ENCODE measurements at places on chromosomes 3 and 15. TPM values are rescaled to one million over a fixed set of nuclear protein-coding genes. Genes with fewer than 3 reads are reported as not detected.

- H3K4me1 ChIP-seq, result peaks cover 56% of the 10 kb centered on the region
- H3K27ac ChIP-seq, result no peak overlapping the region
- no peak overlapping the region for H3K4me3 ChIP-seq
- H3K27me3 ChIP-seq, result no peaks in the 10 kb centered on the region
- no peaks in the 10 kb centered on the region for H3K36me3 ChIP-seq
Measured at GRCh38 chr15:80985981-80986380, 3.6 kb downstream of the MESD start.

DNA sequence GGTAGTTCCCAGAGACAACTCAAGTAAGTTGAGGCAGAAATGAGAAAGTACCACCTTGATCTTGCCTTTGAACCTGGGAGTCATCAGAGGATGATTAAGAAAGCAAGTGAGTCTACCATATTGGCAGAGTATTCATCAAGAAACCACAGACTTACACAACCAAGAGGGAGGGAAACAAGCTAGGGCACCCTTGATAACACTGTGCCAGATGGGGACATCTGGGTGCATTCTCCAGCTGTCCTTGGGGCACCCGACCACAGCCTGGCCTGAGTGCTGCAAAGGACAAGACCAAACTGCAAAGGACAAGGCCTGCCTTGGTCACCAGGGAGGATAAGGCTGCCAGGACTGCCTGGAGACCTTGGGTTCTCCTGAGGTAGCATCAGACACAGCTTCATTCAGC lies 553.6 kb downstream of the EPHB1 start:
- no peaks in the 10 kb centered on the region for H3K27me3 ChIP-seq
- no peak overlapping the region for H3K27ac ChIP-seq
- no peaks in the 10 kb centered on the region for H3K4me1 ChIP-seq
- H3K36me3 ChIP-seq, result no peaks in the 10 kb centered on the region
- DNase-seq, result no peak

DNA sequence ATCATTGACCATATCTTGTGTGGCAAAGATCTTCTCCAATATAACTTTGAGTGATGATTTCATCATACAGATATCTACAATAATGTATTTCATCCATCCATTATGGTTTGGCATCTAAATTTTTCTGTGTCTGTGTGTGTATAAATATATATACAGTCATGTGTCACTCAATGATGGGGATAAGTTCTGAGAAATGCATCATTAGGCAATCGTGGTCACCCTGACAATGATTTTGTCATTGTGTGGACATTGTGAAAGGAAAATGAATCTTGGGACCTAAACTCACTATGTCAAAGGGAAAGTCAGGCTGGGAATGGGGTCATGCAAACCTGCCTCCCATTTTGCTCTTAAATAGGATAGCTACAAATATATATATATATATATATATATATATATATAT lies 12.4 kb downstream of the CFAP161 start:
- no peak for DNase-seq
- H3K27me3 ChIP-seq, result no peaks in the 10 kb centered on the region
- H3K4me1 ChIP-seq, result no peaks in the 10 kb centered on the region

- no peak overlapping the region for H3K27ac ChIP-seq
- no peaks in the 10 kb centered on the region for H3K27me3 ChIP-seq
- H3K36me3 ChIP-seq, result no peaks in the 10 kb centered on the region
- H3K4me3 ChIP-seq, result no peak overlapping the region
- DNase-seq, result no peak
- no peaks in the 10 kb centered on the region for H3K4me1 ChIP-seq
Measured at GRCh38 chr3:129705274-129705673, 98.8 kb upstream of the PLXND1 start.

GRCh38 chr3:165817160-165817709 lies 20.0 kb downstream of the BCHE start:
- H3K27ac ChIP-seq, result no peak overlapping the region
- H3K36me3 ChIP-seq, result no peaks in the 10 kb centered on the region
- H3K27me3 ChIP-seq, result no peaks in the 10 kb centered on the region
- DNase-seq, result no peak
- no peak overlapping the region for H3K4me3 ChIP-seq
- H3K4me1 ChIP-seq, result no peaks in the 10 kb centered on the region

GRCh38 chr3:20073068-20073467 lies 32.8 kb downstream of the KAT2B start:
- peaks cover 4% of the 10 kb centered on the region for H3K4me1 ChIP-seq
- no peaks in the 10 kb centered on the region for H3K27me3 ChIP-seq
- H3K27ac ChIP-seq, result no peak overlapping the region
- DNase-seq, result no peak

DNA sequence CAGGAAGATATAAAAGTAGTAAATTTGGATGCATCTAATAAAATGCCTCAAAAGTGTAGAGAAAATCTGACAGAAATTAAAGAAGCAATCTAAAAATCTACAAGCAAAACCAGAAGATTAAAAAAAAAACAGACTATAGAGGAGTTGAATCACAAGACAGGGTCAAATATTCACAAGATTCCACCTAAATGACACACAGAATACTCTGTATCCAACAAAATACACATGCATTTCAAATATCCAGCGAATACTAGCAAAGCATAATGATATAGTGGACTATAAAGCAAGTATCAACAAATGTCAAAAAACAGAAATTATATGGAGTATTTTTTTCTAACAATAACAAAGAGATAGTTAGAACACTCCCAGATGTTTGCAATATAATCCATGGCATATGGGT lies 20.5 kb upstream of the ACTC1 start:
- H3K4me3 ChIP-seq, result no peak overlapping the region
- no peak for DNase-seq
- no peaks in the 10 kb centered on the region for H3K4me1 ChIP-seq
- H3K36me3 ChIP-seq, result no peaks in the 10 kb centered on the region

- H3K36me3 ChIP-seq, result no peaks in the 10 kb centered on the region
- no peak overlapping the region for H3K4me3 ChIP-seq
- no peaks in the 10 kb centered on the region for H3K4me1 ChIP-seq
- H3K27me3 ChIP-seq, result no peaks in the 10 kb centered on the region
- H3K27ac ChIP-seq, result no peak overlapping the region
- DNase-seq, result no peak
Measured at GRCh38 chr3:28053759-28054158, 187.7 kb upstream of the CMC1 start.

- no peaks in the 10 kb centered on the region for H3K27me3 ChIP-seq
- no peaks in the 10 kb centered on the region for H3K36me3 ChIP-seq
- no peak overlapping the region for H3K27ac ChIP-seq
- H3K4me3 ChIP-seq, result no peak overlapping the region
Measured at GRCh38 chr3:57956119-57956832, 51.9 kb upstream of the FLNB start.

GRCh38 chr15:63463036-63463435 lies 41.4 kb upstream of the USP3 start:
- H3K4me3 ChIP-seq, result no peak overlapping the region
- no peaks in the 10 kb centered on the region for H3K27me3 ChIP-seq
- no peaks in the 10 kb centered on the region for H3K36me3 ChIP-seq
- no peak overlapping the region for H3K27ac ChIP-seq

- H3K27ac ChIP-seq, result no peak overlapping the region
- H3K36me3 ChIP-seq, result no peaks in the 10 kb centered on the region
- peak; percentile 47 for DNase-seq
- no peaks in the 10 kb centered on the region for H3K4me1 ChIP-seq
Measured at GRCh38 chr3:15405448-15406050, 21.8 kb downstream of the METTL6 start.

DNA sequence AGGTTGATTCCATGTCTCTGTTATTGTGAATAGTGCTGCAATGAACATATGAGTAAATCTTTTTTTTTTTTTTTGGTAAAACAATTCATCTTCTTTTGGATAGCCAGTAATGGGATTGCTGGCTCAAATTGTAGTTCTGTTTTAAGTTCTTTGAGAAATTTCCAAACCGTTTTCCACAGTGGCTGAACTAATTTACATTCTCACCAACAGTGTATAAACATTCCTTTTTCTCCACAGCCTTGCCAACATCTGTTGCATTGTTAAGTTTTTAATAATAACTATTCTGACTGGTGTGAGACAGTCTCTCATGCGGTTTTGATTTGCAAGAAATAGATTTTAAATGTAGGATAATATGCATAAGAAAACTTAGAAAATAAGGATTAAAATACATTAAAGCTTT lies 279.0 kb upstream of the EPHA3 start:
- H3K4me1 ChIP-seq, result no peaks in the 10 kb centered on the region
- H3K36me3 ChIP-seq, result no peaks in the 10 kb centered on the region
- no peak for DNase-seq
- H3K4me3 ChIP-seq, result no peak overlapping the region

DNA sequence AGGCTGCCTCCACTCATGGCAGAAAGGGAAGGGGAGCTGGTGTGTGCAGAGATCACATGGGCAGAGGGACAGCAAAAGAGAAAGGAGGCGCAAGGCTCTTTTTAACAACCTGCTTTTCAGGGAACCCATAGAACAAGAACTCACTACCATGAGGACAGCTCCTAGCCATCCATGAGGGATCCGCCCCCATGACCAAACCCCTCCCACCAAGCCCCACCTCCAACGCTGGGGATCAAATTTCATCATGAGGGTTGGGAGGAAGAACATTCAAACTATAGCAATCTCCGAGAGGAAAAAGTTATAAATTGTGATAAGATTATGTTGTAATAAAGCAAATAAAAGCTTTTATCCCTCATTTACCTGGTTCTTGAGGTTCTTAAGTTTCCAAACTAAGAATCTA lies 84.7 kb upstream of the LMCD1 start:
- no peak for DNase-seq
- no peak overlapping the region for H3K27ac ChIP-seq
- H3K36me3 ChIP-seq, result no peaks in the 10 kb centered on the region
- no peak overlapping the region for H3K4me3 ChIP-seq
- peaks cover 5% of the 10 kb centered on the region for H3K4me1 ChIP-seq
- H3K27me3 ChIP-seq, result no peaks in the 10 kb centered on the region

DNA sequence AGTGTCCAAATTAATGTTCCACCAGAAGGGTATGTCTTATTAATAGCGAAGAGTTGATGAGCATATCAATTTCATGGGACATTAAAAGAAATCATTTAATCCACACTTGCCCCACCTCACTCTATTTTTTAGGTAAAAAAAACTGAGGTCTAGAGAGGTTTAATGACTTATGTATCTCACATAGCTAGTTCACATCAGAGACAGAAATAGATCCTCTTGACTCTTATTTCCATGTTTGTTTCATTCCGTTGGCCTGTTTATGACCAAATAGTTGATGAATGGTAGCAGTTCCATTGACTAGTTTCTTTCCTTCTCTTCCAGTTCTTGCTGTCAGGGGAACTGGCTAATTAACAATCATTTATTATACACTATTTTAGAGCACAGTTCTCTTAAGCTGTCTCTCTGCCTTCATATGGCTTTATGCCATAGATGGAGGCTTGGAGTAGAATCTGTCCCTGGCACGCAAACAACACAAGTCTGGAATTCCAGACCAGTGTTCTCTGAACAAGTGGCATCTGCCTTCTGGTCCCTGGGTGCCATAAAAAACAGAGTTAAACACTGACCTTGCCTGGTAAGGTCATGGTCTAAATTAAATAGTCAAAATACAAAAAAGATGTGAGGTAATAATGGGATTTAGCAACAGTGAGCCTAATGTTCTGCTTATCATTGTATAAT lies 220.0 kb upstream of the CGNL1 start:
- H3K36me3 ChIP-seq, result peaks cover 9% of the 10 kb centered on the region
- H3K4me1 ChIP-seq, result no peaks in the 10 kb centered on the region
- no peaks in the 10 kb centered on the region for H3K27me3 ChIP-seq
- H3K4me3 ChIP-seq, result no peak overlapping the region
- H3K27ac ChIP-seq, result no peak overlapping the region

- DNase-seq, result no peak
- no peaks in the 10 kb centered on the region for H3K4me1 ChIP-seq
- H3K27ac ChIP-seq, result no peak overlapping the region
- no peaks in the 10 kb centered on the region for H3K27me3 ChIP-seq
Measured at GRCh38 chr15:82917249-82917648, 35.3 kb downstream of the HOMER2 start.

DNA sequence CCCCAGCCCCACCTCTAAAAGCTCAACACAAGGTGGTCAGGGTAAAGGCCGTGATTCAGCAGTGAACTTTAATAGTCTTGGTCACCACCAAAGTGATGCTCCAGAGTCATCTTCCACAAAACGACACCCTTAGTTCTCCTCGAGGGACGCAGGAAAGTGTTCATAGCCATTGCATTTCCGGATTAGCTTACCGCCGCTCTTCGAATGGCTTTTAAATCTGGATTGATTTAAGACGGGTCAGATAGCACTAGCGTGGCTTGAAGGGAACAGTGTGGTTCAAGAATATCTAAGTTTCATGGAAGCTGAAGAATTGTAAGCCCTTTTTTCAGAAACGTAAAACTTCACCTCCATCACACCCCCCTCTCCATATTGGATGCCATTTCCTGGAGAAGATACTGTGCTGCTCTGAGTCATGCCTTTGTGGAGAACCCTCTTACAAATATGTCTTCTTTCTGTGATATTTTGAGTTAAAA lies 829 bp downstream of the RNF7 start:
- H3K36me3 ChIP-seq, result no peaks in the 10 kb centered on the region
- H3K27me3 ChIP-seq, result no peaks in the 10 kb centered on the region
- peak overlapping the region; percentile 88 for H3K27ac ChIP-seq
- peaks cover 29% of the 10 kb centered on the region for H3K4me1 ChIP-seq

DNA sequence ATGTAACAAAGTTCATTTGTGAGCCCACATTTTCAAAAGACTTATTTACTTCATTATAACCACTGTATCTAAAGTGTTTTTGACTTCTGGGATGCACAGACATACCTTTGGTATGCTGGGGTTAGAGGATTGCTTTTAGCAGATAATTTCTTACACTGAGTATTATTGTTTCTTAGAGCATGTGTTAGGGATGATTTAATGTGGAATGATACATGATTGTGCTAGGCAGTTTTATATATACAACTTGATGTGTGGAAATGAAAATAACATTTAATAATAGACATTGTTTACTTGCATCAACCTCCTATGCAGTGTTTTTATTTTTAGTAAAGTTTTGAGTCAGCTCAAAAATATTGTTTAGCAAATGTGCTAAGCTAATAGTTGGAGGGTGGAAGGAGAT lies 3.4 kb downstream of the KIF23 start:
- DNase-seq, result no peak
- no peak overlapping the region for H3K4me3 ChIP-seq
- no peaks in the 10 kb centered on the region for H3K27me3 ChIP-seq
- peaks cover 6% of the 10 kb centered on the region for H3K4me1 ChIP-seq

DNA sequence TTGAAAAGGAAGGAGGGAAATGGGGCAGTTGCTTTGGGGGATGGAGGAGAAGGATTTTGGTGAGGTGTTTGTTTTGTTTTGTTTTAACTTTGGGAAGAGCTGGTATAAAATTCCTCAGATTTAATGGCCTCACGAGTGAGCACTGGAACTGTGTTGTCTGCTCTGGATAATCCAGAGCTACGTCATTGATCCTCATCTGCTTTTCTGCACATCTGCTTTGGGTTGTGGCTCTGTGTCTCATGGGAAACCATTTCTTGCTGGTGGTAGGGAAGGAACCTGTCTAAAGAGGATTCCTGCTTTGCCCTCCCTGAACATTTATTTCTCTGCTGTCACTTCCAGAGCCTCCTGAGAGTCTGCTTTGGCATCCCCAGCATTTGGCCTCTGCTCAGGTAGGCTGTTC lies 3.1 kb downstream of the SNRK start:
- no peak overlapping the region for H3K27ac ChIP-seq
- no peak for DNase-seq
- H3K27me3 ChIP-seq, result no peaks in the 10 kb centered on the region
- H3K4me3 ChIP-seq, result peak overlapping the region; percentile 94

HEG1 gene
- 21.3 TPM for total RNA-seq

CP gene
- not detected for total RNA-seq

CCR3 gene
- not detected for total RNA-seq

GOLGA6B gene
- total RNA-seq, result not detected

ATP13A5 gene
- total RNA-seq, result not detected

PARP15 gene
- 12.7 TPM for total RNA-seq
